Activated CD4-positive, alpha-beta T cell treated with anti-CD3 and anti-CD28 coated beads for 48 hours (primary cell): ENCODE measurements at places on chromosomes 5 and 9.

- DNase-seq: no peak
Measured at GRCh38 chr5:171313481-171314206, 4.6 kb downstream of the TLX3 start.

GRCh38 chr9:22893196-22893843 lies 446.7 kb downstream of the DMRTA1 start:
- no peak for DNase-seq

GRCh38 chr9:130922893-130923610 lies 16.0 kb downstream of the FIBCD1 start:
- DNase-seq: no peak

GRCh38 chr9:107929443-107929842 lies 439.9 kb upstream of the KLF4 start:
- no peak for DNase-seq

DNA sequence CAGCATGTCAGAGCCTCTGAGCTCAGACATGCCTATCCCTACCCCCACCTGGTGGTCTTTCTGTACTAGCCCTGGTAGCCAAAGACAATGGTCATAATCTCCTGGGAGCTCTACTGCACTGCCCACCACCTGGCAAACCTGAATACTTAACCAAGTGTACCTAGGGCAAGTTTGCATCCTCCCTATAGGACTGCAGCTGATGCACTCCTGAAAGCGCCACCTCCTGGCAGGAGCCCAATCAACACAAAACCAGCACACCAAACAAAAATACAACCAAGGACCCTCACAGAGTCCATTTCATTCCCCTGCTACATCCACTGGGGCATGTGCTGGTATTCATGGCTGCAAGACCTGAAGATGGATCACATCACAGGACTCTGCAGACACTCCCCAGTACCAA lies 14.8 kb upstream of the FAM174A start:
- no peak for DNase-seq

DNA sequence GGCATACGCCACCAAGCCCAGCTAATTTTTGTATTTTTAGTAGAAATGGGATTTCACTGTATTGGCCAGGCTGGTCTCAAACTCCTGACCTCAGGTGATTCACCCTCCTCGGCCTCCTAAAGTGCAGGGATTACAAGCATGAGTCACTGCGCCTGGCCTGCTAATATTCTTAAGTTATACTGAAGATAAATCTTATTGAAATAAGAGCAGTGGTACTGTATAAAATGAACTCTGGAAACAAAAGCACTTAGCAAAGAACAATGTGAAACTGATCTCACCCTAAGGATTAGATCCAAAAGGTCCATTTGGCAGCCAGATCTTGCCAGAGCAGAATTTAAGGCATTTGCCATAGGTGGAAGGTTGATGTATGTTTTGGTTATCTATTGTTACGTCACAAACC lies 27.1 kb downstream of the CYSTM1 start:
- DNase-seq: no peak

GRCh38 chr5:40499518-40500273 lies 180.0 kb upstream of the PTGER4 start:
- no peak for DNase-seq

DNA sequence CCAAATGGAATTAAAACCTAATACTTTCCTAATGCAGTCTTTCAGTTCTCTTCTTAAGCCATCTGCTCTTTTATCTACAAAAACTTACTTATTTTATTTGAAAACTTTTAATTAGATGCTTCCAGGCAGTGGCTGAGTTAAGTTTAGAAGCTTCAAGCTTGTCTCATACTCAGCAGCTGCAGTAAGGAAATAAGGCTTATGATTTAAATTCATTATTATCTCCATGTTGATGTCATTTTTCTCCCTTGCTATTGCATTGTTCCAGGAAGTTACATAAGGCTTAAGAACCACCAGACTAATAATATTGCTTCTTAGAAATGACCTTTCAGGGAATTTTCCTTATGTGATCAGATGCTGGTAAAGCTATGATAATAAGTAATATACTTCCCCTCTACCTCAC lies 119.6 kb downstream of the PPP2R2B start:
- no peak for DNase-seq

- DNase-seq: no peak
Measured at GRCh38 chr9:14348123-14348372, 34.1 kb upstream of the NFIB start.

GRCh38 chr9:129720865-129721545 lies 31.8 kb downstream of the PTGES start:
- no peak for DNase-seq

GRCh38 chr5:154191467-154192261 lies 1.1 kb downstream of the GALNT10 start:
- DNase-seq: peak; percentile 32

DNA sequence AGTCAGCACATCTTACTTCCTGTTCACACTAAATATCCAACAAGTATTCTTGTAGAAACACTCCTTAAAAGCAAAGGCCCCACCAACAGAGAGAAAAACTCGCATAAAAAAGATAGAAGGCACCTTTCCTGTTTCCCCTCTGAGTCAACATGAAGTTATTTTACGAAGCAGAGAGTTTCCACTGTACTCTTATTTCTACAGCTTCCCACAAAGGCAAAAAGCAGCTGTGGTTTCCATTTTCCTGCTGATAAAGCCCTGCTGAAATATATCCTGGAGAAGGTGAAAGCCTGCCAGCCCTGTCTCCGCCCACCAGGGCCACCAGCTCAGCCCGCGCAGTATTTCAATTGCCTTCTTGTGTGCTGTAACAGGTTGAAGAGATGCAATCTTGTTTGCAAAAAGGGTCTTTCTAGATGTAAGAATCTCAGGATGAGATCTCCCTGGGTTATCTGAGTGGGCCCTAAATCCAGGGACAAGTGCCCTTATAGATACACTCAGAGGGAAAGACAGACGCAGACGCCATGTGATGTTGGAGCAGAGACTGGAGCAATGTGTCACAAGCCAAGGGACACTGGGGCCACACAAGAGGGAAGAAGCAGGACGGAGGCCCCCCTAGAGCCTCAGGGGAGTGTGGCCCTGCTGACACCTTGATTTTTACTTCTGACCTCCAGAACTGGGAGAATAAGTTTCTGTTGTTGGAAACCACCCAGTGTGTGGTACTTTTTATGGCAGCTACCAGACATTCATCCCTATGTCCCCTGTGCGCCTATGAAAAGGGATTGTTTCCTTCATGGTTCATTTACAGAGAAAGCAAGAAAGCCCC lies 19.9 kb downstream of the SEMA4D start:
- DNase-seq: peak; percentile 79

- no peak for DNase-seq
Measured at GRCh38 chr5:10233505-10233904, 16.2 kb downstream of the ATPSCKMT start.

DNA sequence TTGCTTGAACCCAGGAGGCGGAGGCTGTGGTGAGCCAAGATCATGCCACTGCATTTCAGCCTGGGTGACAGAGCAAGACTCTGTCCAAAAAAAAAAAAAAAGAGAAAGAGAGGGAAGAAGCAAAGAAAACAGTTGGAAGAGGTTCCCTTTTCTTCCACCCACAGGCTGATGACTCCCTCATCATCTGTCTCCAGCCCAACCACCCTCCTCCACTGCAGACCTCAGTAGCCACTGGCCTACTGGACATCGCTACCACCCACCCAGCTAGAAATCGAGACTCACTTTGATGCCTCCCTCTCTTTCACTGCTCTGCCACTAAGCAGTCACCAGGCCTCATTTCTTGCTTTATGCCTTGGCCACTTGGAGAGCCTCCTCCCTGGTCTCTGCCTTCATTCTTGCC lies 71.2 kb downstream of the NIPSNAP3B start:
- no peak for DNase-seq

DNA sequence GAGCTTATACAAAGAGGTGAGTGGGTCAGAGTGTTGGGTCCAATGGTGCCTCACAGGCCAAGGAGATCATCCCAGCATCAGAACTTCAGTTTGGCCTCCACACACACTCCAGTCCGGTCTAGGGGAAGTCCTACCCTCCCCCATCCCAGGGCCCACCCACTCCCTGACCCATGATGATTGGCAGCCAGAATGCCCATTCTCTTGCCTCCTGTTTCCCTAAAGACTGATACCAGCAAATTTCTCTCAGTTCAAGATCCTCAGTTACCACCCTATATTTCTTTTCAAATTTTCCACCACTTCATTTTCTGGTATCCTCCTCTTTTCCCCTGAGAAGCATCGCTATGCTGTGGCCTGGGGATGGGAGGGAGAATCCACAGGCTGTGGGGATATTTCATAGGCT lies 21.9 kb downstream of the DRD1 start:
- no peak for DNase-seq

DNA sequence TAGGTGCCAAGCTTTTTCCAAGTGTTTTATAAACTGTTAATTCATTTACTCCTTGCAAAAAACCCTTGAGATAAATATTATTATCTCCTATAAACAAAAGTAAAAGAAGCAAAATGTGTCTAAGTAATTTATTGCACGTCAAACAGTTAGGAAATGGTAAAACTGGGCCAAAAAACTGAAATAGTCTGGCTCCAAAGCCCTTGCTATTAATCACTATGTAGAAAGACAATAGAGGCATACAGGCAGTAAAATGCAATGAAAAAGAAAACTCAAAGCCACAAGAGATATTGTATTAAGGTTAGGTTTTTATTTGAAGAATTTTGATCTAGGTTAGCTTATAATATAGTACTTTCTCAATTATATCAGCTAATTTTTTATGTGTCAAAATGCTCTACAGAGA lies 457.7 kb downstream of the ANXA1 start:
- no peak for DNase-seq

DNA sequence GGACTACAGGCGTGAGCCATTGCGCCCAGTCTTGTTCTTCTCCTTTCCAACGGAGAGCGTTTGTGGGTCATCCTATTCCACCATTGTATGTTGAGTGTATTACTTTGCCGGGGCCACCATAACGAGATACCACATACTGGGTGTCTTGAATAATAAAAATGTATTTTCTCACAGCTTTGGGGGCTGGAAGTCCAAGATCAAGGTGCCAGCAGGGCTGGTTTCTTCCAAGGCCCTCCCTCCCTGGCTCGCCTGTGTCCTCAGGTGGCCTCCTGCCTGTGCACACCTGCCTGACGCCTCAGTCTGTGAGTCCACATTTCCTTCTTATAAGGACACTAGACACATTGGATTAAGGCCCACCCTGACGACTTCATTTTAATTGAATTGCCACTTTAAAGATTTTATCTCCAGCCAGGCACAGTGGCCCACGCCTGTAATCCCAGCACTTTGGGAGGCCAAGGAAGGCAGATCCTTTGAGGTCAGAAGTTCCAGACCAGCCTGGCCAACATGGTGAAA lies 175.1 kb downstream of the C9orf50 start:
- DNase-seq: no peak

DNA sequence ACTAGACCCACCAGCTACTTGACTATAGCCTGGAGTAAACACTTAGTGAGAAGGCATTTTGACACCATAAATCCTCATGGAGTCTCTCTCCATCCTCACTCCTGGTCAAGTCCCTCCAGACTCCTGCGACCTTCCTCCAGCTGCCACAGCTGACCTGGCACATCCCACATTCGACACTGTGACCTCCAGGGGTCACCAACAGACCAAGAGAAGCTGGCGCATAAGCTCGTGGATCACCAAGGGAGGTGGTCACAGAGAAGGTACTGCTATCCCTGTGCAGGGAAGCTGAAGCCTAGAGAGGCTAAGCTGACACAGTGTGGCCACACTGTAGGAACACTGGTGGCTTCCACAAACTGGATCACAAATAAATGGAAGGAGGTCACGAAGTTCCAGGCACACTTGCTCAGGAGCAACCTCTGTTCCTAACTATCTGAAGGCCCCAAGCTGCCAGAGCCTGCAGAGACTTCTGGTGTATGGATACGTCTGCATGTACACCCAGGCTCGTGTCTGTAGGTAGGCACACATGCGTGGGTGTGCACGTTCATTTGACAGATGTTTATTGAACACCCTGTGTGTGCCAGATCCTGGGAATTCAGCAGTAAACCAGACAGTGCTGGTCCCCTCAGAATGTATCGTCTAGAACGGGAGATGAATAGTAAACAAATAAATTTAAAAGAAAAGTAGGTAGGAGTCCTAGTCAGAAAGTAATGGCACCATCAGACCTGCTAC lies 104.4 kb downstream of the C5orf15 start:
- DNase-seq: no peak

DNA sequence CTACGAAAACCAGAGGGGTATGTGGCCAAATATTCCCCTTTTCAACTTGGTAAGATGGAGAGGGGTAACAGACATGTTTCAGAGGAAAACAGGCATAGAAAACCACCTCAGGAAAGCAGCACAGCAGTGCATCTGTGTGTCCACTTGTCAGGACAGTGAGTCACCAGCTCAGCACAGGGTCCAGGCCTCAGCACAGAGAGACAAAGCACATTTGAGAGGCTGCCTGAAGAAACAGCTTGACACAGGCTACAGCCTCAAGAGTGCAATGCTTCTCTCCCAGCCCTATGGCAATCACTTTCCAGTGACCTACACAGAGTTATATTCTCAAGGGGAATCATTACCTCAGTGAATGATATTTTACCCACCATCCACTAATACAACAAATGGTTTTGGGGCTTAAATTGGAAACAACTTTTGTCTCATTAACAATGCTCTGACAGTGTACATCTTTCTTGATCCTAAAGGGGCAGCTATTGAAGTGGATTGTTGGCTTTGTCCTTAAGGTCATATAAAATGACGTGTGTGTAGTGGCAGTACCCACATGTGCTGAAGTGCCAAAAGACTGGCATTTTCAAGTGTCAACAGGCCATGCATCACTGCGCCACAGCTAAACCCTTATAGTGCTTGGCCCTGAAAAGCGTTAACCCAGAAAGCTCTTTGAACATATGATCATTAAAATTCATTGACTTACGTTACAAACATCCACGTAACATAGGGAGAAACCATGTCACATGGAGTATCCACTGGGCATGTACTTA lies 46.4 kb downstream of the ERMP1 start:
- no peak for DNase-seq

DNA sequence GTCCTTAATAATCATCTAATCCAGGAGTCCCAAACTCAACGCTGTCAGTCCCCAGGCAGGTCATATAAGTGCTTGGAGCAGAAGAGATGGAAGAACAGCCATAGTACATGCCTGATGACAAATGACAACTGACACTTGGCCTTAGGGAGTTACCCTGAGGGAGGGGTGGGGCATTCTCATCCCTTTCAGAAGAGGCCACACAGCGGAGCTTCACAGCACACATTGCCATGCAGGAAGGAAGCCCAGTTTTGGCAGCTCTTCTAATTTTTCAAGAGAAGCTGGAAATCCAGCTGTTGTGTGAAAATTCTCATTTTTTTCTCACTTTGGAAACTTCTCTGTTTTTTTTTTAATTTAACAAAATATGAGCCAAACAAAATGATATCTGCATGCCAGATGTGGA lies 89.0 kb downstream of the ASTN2 start:
- DNase-seq: no peak

GRCh38 chr5:125897089-125897488 lies 526.1 kb upstream of the GRAMD2B start:
- DNase-seq: no peak

GRCh38 chr5:9698125-9698826 lies 68.1 kb upstream of the TAS2R1 start:
- DNase-seq: no peak

- no peak for DNase-seq
Measured at GRCh38 chr5:14656898-14657297, 7.6 kb upstream of the OTULIN start.

GRCh38 chr9:33408087-33408486 lies 5.7 kb upstream of the AQP7 start:
- no peak for DNase-seq

GRCh38 chr9:97906236-97906831 lies 16.0 kb downstream of the TRMO start:
- DNase-seq: peak; percentile 57

- DNase-seq: no peak
Measured at GRCh38 chr5:132677191-132677590, 3.4 kb downstream of the IL4 start.

GRCh38 chr5:937151-937924 lies 44.7 kb downstream of the TRIP13 start:
- DNase-seq: no peak

GRCh38 chr9:4375424-4376200 lies 75.7 kb upstream of the GLIS3 start:
- DNase-seq: no peak
